K562 (cell line): ENCODE measurements at places on chromosomes 2 and 18. TPM values are rescaled to one million over a fixed set of nuclear protein-coding genes. Genes with fewer than 3 reads are reported as not detected.

DNA sequence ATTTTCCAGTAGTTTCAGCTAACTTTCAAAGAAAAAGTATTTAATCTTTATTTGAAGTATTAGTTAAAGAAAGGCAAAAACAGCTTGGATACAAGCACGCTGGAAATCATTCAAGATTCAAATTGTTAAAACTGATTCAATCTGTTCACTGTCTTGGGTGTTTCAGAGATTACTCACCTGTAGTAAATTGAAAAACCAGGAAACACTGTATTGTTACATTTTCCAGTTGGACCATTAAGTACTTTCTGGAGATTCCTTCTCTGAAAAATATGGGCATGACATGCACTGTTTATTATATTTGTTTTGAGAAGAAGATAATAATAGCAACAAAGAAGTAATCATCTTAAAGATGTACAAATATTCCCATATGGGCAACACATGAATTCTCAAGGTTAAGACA lies 196.1 kb downstream of the UBE2E3 start:
- H3K36me3 ChIP-seq, result no peaks in the 10 kb centered on the region
- H3K4me1 ChIP-seq, result no peaks in the 10 kb centered on the region
- DNase-seq, result no peak
- H3K27ac ChIP-seq, result no peak overlapping the region

DNA sequence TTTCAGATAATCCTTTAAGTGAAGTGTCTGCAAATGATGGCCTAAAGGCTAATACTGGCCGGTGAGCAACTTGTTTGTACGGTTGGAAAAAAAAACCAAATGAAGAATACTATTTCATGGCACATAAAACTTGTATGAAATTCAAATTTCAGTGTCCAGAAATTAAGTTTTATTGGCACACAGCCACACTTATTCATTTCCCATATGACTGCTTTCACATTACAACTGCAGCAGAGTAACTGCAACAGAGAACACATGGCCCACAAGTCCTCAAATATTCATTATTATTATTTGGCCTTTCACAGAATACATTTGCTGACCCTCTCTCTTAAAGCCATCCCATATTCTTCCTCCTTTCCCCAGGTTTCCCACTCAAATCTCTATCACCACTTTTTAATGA lies 1268.6 kb downstream of the LRP1B start:
- no peak overlapping the region for H3K27ac ChIP-seq
- no peaks in the 10 kb centered on the region for H3K4me1 ChIP-seq
- H3K27me3 ChIP-seq, result no peaks in the 10 kb centered on the region
- H3K4me3 ChIP-seq, result no peak overlapping the region

DNA sequence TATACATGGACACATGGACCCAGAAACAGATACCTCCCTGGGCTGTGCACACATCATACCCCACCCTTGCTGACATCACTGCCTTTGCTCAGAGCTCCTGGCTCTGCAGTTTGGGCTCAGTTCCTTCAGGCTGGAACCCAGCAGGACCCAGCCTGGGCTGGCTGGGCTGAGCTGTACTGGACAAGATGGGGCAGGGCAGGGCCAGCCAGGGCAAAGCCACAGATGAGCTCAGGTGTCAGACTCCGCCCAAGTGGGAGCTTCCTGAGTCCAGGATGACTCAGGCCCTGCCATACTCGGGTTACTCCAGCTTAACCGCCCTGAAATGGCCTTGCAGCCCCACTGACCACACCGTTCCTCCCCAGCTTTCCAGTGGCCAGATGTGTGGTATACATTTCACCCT lies 284.9 kb downstream of the OSR1 start:
- H3K36me3 ChIP-seq, result no peaks in the 10 kb centered on the region
- H3K4me1 ChIP-seq, result no peaks in the 10 kb centered on the region
- no peaks in the 10 kb centered on the region for H3K27me3 ChIP-seq
- no peak for DNase-seq
- no peak overlapping the region for H3K27ac ChIP-seq
- H3K4me3 ChIP-seq, result no peak overlapping the region

DNA sequence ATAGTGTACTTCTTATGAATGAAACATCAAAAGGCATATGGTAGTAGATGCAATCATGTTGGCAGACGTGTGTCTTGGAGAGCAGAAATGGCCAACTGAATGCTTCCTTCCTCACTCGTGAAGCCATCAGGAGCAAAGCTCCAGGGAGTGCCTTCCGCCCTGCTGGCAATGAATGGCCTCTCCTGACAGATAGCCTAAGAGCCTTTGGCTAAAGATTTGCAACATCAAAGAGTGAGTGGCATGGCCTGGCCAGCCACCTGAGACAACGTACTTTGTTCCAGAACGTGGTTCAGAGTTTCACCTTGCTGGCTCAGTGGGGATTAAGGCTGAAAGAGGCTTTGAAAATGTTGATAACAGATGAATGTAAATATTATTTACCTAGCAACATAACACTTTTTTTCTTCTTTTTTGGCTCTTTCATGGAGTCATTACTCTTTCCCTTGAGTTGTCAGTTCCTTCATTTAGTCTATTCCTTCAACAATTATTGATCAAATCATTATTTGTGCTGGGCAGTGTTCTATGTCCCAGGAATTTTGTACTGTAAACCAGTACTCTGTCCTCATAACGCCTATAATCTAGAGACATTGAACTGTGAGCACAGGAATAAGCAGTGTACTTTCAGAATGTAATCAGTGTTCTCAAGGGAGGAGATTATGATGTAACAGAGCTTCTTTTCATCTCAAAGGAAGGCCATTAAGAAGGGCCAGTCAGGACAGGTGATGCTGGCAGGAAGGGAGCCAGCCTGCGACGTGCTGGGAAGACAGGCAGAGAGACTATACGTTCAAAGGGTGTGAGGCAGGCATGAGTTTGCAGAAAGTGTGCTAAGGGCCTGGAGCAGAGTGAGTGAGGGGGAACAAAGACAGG lies 59.4 kb upstream of the SH3RF3 start:
- H3K27me3 ChIP-seq, result peaks cover 26% of the 10 kb centered on the region
- no peak overlapping the region for H3K27ac ChIP-seq

Gene FHOD3
- total RNA-seq, result 0.11 TPM in 1 of 2 replicates, not detected in the other
